Muscle of arm (tissue), 14 donors: ENCODE measurements at places on chromosomes 7 and 10. TPM values are rescaled to one million over a fixed set of nuclear protein-coding genes. Genes with fewer than 3 reads are reported as not detected.

DNA sequence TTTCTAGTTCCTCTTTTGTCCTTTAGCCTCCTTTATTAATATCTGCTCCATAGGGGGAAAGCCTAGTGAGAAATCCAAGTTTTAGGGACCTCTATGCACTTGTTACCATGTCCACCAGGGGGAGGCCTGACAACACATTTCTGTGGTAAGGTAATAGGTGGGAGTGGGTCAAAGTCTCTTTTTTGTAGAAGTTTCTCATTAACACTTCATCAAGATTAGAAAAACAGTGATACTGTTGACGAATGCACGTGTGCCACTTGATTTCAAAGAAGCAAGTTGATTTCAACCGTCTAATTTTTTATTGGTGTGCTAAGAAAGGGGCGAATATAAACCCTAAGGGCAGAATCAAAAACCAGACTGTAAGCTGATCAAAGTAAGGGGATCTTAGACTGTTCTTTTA, 30.6 kb downstream of the CISD1 start:
- peak; percentile 21 for DNase-seq

DNA sequence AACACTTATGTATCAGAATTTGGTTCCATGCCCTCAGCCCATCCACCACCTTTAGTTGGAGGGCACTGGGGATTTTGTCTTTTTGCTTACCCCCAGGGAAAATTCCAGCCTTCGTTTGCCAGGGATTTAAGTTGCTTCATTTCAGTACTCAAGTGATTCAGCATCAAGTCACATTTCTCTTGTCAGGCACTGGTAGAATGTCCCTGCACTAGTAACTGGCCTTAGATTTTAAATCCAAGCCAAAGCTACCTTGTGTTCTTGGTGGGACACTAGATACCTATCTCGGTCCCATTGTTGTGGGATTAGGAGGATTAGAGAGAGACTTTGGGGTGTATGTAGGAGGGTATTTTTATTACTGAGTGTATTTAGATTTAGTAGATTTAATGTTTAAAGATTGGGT, 613.1 kb downstream of the SUGCT start:
- DNase-seq: no peak

GRCh38 chr7:39605087-39605486, 18.3 kb upstream of the RALA start:
- DNase-seq: no peak

The HOXA5 gene
- not detected for polyA plus RNA-seq

The BCAP29 gene
- polyA plus RNA-seq: 52.0 TPM

The CDC14C gene
- polyA plus RNA-seq: not detected

The NCF1 gene
- polyA plus RNA-seq: 2.2 TPM
